Right renal cortex interstitium (tissue), 3 donors: ENCODE measurements at places on chromosomes 13 and 19.

DNA sequence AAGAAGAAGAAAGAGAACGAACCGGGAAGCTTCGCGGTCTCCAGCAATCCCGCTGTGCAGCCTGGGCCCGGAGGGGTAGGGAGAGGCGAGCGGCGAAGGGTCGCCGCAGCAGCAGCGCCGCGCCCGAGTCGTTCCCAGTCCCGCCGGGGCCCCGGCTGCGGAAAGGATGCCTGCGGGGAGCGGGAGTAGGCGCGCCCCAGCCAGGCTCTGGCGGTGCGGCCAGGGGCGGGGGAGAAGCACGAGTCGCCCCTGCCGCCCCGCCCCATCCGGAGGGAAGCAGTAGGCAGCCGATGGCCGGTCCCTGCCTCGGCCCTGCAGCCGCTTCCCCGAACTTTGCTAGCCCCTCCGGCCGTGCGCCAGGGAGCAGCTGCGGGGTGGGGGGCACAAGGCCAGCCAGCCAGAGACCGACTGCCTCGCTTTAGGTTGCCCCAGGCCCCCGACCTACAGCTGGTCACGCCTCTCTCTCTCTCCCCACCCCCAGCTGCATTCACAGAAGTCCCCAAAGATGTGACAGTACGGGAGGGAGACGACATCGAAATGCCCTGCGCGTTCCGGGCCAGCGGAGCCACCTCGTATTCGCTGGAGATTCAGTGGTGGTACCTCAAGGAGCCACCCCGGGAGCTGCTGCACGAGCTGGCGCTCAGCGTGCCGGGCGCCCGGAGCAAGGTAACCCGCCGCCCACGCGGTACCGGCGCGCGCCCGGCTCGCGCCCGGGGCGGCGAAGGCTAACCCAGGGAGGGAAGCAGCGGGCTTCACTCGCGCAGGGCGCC, 1.1 kb downstream of the VSTM2B start:
- no peak for DNase-seq

- DNase-seq: no peak
Measured at GRCh38 chr19:22945560-22945959, 57.4 kb downstream of the ZNF728 start.

GRCh38 chr19:53507523-53508442, 30.2 kb upstream of the ZNF331 start:
- no peak for DNase-seq

DNA sequence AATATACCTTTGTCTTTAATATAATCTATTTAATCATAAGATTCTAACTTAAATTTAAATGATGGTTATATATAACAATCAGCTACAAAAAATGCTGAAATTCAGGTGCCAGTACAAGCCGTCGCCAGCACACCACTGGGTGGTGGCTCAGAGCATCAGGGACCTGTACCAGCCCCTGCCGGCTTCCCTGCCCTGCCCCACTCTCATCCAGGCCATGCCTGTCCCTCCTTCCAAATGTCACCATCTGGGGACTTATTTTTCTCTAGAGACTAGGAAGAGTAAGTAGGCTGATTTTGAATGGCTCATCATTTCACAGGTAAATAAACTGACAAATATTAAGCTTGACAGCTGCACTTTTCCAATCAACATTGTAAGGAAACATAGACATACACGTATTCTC, 1.6 kb downstream of the METTL21C start:
- no peak for DNase-seq

GRCh38 chr19:31099515-31100205, 249.6 kb downstream of the TSHZ3 start:
- DNase-seq: no peak

DNA sequence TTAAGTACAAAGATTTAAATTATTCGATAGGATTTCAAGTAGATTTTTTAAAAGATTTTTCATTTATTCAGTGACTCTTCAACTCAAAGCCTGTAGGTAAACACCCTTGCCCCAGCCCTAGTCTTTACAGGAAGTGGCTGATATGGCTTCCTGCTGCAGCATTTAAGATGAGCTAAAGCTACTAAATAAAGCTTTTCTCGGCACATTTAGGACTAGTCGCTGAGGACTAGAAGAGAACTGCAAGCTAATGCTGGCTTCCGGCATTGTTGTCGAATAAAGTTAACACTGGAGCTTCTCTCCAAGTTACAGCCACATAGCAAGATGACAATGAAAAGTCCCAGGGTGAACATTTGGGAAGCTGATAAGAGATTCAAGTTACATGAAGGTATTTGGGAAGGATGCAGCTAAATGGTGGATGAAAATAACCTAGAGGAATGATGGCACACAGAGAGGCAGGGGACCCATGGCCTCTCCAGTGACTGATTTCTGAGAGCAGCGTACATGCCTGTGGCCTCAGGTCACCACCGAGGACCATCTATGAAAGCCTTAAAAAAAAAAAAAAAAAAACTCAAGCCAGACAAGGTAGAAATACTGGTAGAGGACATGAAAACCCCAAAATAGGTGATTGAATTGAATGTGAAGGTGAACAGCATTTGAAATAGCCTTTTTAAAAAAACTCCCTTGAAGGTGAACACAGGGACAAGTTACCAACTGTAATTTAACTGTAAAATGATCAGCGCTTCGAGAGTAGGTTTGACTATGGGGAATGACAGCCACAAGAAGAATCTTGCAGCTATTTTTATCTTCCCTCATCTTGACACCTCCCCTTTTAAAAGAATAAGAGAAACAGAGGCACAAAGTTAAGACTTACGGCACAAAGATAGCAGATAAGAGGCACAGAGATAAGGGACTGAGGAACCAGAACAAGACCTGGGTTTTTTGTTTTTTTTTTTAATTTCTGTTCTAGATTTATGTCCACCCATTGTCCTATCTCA, 155.4 kb downstream of the DCT start:
- no peak for DNase-seq

GRCh38 chr19:30806311-30806710, 434.1 kb downstream of the ZNF536 start:
- no peak for DNase-seq

DNA sequence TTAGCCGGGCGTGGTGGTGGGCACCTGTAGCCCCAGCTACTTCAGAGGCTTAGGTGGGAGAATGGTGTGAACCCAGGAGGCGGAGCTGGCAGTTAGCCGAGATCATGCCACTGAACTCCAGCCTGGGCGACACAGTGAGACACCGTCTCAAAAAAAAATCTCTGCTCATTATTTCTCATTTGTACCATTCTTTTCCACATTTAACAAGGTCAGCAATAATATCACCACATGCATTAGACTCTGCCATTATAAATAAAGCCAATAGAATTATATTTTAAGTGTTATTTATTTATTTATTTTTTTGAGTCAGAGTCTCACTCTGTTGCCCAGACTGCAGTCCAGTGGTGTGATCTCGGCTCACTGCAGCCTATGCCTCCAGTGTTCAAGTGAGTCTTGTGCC, 24.2 kb downstream of the UGGT2 start:
- DNase-seq: no peak
